ENCODE measurements at places on chromosomes 5 and 9.

GRCh38 chr9:81375187-81376100 is 313.9 kb downstream of the TLE1 start:
- no peaks in the 10 kb centered on the region for H3K36me3 ChIP-seq
- H3K4me3 ChIP-seq: no peak overlapping the region
- H3K27me3 ChIP-seq: no peaks in the 10 kb centered on the region
- no peak for DNase-seq
- peaks cover 4% of the 10 kb centered on the region for H3K4me1 ChIP-seq

DNA sequence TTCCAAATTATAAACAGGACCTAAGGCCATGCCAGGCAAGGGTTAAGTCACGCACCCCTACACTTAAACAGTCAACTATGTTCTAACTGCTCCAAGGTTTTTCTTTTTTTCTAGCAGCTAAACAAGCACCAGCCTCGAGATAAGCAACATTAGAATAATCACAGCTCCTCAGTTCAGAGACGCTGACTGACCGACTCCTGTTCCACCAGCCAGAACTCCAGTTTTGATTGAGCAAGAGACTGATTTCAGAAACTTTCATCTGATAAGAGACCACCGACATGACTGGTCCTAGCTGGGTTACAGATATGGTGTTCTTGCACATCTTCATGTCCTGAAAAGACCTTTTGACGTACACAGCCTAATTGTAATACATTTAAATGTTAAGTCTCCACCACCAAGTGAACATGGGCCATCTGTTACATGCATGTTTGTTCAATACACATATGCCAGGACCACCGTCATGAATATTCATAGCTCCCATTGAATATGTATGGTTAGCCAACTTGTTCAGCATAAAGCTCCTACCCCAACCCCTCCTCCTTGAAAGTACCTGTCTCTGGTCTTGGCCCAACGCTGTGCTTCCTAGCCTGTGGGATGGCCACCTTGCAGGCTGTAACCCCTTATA is 23.7 kb upstream of the OTULINL start:
- DNase-seq: no peak
- H3K4me3 ChIP-seq: no peak overlapping the region
- peaks cover 8% of the 10 kb centered on the region for H3K36me3 ChIP-seq
- H3K4me1 ChIP-seq: peaks cover 24% of the 10 kb centered on the region
- no peak overlapping the region for H3K27ac ChIP-seq

GRCh38 chr5:136776022-136776927 is 410.9 kb upstream of the TRPC7 start:
- H3K27ac ChIP-seq: no peak overlapping the region
- H3K4me3 ChIP-seq: no peak overlapping the region
- H3K27me3 ChIP-seq: no peaks in the 10 kb centered on the region
- H3K4me1 ChIP-seq: no peaks in the 10 kb centered on the region
- H3K36me3 ChIP-seq: no peaks in the 10 kb centered on the region

- no peaks in the 10 kb centered on the region for H3K27me3 ChIP-seq
- no peaks in the 10 kb centered on the region for H3K4me1 ChIP-seq
- no peak for DNase-seq
- H3K27ac ChIP-seq: no peak overlapping the region
- H3K4me3 ChIP-seq: no peak overlapping the region
Observed at GRCh38 chr5:38603691-38604090, 47.2 kb upstream of the LIFR start.

- H3K27me3 ChIP-seq: no peaks in the 10 kb centered on the region
- no peak overlapping the region for H3K27ac ChIP-seq
- H3K4me1 ChIP-seq: no peaks in the 10 kb centered on the region
- no peak overlapping the region for H3K4me3 ChIP-seq
Observed at GRCh38 chr5:153807801-153808200, 230.9 kb downstream of the FAM114A2 start.

- DNase-seq: no peak
- H3K27me3 ChIP-seq: no peaks in the 10 kb centered on the region
- peak overlapping the region; percentile 99 for H3K27ac ChIP-seq
- peak overlapping the region; percentile 100 for H3K4me3 ChIP-seq
- H3K36me3 ChIP-seq: peaks cover 4% of the 10 kb centered on the region
Observed at GRCh38 chr5:111511831-111512374, 432 bp downstream of the STARD4 start.

DNA sequence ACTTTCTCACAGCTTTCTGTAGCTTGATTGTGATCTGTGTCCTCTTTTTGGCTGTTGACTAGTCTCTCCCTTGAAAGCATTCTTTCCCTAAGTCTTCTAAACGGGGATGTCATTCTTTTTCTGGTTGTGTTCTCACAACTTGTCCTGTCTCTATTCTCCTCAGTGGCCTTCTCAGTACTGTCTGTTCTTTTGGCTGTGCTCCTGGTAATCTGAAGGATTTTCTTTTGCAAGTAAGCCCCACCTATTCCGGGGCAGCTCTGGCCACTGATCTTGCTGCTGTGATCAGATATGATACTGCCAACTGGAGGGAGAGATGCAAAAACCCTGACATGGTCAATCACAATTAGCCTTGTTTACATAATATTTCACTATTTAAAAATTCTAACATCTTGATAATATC is 172.2 kb downstream of the CDC42SE2 start:
- peaks cover 27% of the 10 kb centered on the region for H3K36me3 ChIP-seq
- H3K4me3 ChIP-seq: no peak overlapping the region
- no peaks in the 10 kb centered on the region for H3K4me1 ChIP-seq
- peak overlapping the region; percentile 20 for H3K27ac ChIP-seq
- H3K27me3 ChIP-seq: no peaks in the 10 kb centered on the region
- DNase-seq: no peak

GRCh38 chr5:181283347-181283746 is 22.4 kb upstream of the TRIM52 start:
- no peak for DNase-seq
- H3K4me3 ChIP-seq: no peak overlapping the region
- no peak overlapping the region for H3K27ac ChIP-seq
- H3K36me3 ChIP-seq: no peaks in the 10 kb centered on the region

GRCh38 chr5:19064094-19064493 is 923.9 kb downstream of the CDH18 start:
- no peak for DNase-seq
- H3K4me3 ChIP-seq: no peak overlapping the region
- no peaks in the 10 kb centered on the region for H3K4me1 ChIP-seq
- no peaks in the 10 kb centered on the region for H3K36me3 ChIP-seq

DNA sequence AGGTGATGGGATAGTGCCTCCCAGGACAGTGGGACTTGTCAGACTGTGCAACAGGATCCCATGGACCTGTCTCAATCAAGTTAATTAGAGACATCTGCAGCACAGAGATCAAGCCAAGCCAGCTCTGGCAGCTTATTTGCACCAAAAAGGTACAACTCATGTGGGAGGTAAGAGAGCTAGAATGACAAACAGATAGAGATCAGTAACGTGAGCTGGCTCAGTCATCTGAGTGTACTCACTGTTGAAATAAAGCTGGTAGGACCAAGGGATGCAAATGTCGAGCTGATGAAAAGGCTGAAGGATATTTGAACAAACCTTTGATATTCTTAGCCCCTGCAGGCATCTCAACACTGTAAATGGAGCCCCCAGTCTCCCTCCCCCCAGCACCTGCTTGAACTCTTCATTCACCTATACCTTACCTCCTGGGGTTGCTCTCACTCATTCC is 198.1 kb downstream of the EFNA5 start:
- no peak overlapping the region for H3K4me3 ChIP-seq
- no peaks in the 10 kb centered on the region for H3K27me3 ChIP-seq
- no peaks in the 10 kb centered on the region for H3K36me3 ChIP-seq

GRCh38 chr5:8807636-8808035 is 738.2 kb downstream of the SEMA5A start:
- no peak overlapping the region for H3K4me3 ChIP-seq
- DNase-seq: no peak
- no peaks in the 10 kb centered on the region for H3K4me1 ChIP-seq
- no peaks in the 10 kb centered on the region for H3K27me3 ChIP-seq
- H3K36me3 ChIP-seq: peaks cover 5% of the 10 kb centered on the region

DNA sequence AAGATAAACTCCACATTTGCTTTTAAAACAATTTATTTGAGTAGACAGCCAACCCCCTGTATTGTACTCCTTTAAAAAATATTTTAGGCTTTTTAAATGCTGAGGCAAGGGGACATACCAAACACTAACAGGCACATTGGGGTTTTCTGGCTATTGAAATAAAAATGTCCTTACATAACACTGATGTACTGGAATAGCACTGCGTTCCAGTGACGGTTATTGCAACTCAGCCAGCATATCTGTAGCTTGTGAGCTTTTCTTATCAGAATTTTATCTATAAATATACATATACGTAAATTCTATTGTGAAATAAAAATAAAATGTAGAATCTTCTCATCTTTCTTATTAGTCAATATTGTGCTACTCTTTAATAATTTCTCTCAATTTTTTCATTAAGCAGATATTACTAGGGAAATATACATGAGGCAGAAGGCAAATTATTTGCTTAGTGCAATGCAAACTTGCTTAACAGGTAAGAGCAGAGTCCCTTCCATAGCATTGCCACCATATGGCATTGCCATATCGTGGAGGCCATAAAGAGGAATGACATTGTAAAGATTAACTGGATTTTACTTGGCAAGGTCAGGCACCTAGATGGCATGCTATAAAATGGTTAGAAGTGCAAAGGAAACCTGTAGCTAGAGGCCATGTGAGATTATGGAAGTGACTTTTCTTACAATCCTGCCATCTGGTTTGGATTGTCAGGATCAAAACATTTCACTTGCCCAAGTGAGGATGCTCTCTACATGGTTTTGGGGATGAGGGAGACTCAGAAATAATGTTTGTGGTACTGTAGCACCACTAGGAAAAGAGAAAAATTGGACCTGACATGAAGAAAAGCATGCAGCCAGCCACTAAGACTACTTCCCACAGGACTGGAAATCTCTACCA is 94.8 kb upstream of the CDKN2B start:
- no peak overlapping the region for H3K27ac ChIP-seq
- H3K4me1 ChIP-seq: peaks cover 10% of the 10 kb centered on the region
- no peaks in the 10 kb centered on the region for H3K27me3 ChIP-seq

- H3K4me3 ChIP-seq: no peak overlapping the region
- no peak for DNase-seq
- H3K4me1 ChIP-seq: peaks cover 7% of the 10 kb centered on the region
- H3K27ac ChIP-seq: no peak overlapping the region
- H3K36me3 ChIP-seq: no peaks in the 10 kb centered on the region
Observed at GRCh38 chr9:95499847-95500246, 16.9 kb downstream of the PTCH1 start.

- H3K4me3 ChIP-seq: no peak overlapping the region
- H3K27ac ChIP-seq: no peak overlapping the region
- H3K4me1 ChIP-seq: peaks cover 1% of the 10 kb centered on the region
- no peaks in the 10 kb centered on the region for H3K36me3 ChIP-seq
- peaks cover 14% of the 10 kb centered on the region for H3K27me3 ChIP-seq
Observed at GRCh38 chr5:178381206-178381605, 148.6 kb upstream of the PHYKPL start.

DNA sequence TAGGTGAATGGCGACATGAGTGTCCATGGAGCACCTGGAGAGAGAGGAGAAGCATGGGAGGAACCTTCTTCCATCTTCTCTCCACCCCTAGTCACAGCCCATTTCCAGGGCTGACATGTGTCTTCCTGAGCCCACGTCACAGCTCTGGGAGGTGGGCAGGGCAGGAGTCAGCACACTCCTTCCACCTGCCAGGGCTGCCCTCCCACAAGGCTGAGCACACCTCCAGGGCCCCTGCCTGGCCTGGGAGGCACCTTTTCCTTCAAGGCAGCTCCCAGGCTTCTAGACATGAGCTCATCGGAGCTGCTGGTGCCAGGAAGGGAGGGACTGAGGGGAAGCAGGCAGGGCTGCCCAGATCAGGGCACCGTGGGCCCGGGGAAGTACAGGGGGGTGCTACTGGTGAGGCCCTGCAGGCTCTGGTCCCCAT is 13.6 kb upstream of the SYNPO start:
- peaks cover 26% of the 10 kb centered on the region for H3K36me3 ChIP-seq
- peak overlapping the region; percentile 34 for H3K27ac ChIP-seq
- peak; percentile 12 for DNase-seq
- no peaks in the 10 kb centered on the region for H3K27me3 ChIP-seq
- peaks cover 47% of the 10 kb centered on the region for H3K4me1 ChIP-seq

GRCh38 chr9:136051453-136051836 is 43.6 kb downstream of the NACC2 start:
- H3K36me3 ChIP-seq: no peaks in the 10 kb centered on the region
- H3K27me3 ChIP-seq: peaks cover 54% of the 10 kb centered on the region
- peak overlapping the region; percentile 61 for H3K4me3 ChIP-seq
- H3K4me1 ChIP-seq: peaks cover 16% of the 10 kb centered on the region

DNA sequence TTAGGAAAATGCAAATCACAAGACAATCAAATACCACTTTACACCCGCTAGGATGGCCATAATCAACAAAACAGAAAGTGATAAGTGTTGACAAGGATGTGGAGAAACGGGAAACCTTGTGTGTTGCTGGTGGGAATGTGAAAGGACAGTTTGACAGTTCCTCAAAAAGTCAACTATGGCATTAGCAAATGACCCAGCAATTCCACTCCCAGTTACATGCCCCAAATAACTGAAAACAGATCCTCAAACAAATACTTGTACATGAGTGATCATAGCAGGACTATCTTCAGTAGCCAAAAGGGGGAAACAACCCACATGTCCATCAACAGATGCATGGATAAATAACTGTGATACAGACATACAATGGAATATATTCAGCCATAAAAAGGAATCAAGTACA is 21.2 kb downstream of the RASGEF1C start:
- DNase-seq: no peak
- H3K27me3 ChIP-seq: peaks cover 4% of the 10 kb centered on the region
- H3K4me1 ChIP-seq: no peaks in the 10 kb centered on the region
- H3K36me3 ChIP-seq: no peaks in the 10 kb centered on the region
- H3K27ac ChIP-seq: no peak overlapping the region

- H3K27me3 ChIP-seq: no peaks in the 10 kb centered on the region
- peaks cover 39% of the 10 kb centered on the region for H3K36me3 ChIP-seq
- H3K27ac ChIP-seq: no peak overlapping the region
- H3K4me1 ChIP-seq: peaks cover 37% of the 10 kb centered on the region
- H3K4me3 ChIP-seq: no peak overlapping the region
Observed at GRCh38 chr5:14681236-14681752, 16.8 kb downstream of the OTULIN start.

GRCh38 chr9:7615344-7615743 is 184.2 kb downstream of the DMAC1 start:
- DNase-seq: no peak
- H3K27ac ChIP-seq: no peak overlapping the region
- H3K4me1 ChIP-seq: peaks cover 8% of the 10 kb centered on the region

DNA sequence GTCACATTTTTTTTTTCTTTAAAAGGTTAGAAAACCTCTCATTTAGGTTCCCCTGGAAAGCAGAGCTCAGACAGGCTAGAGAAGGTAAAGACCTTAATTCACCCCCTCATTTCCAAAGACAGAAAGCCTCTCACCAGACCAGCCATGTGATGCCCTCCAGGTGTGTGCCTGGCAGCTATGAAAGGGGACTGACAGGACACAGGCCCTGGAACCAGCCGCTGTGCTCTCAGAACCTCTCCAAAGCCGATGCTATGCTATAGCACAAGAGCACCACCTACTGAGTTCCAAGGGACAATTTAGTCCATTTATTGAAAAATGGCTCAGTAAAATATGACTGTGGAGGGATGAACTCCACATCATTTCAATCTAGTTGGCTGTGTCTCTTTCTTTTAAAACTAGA is 48.8 kb downstream of the FANCC start:
- peaks cover 7% of the 10 kb centered on the region for H3K36me3 ChIP-seq
- DNase-seq: no peak
- peaks cover 60% of the 10 kb centered on the region for H3K4me1 ChIP-seq
- H3K4me3 ChIP-seq: no peak overlapping the region

All from stimulated activated naive B cell treated with anti-CD40 and anti-IgM and Interleukin-4, amounts not matched to agents 10 μg/mL and 1 μg/mL and 100 μg/mL, for 72 hours (primary cell).